ENCODE measurements at places on chromosomes 2 and 18.

GRCh38 chr18:45938488-45938935 is 28.6 kb downstream of the EPG5 start:
- no peak for DNase-seq

- peak; percentile 18 for DNase-seq
Measured at GRCh38 chr2:85804583-85804982, 50.8 kb downstream of the ATOH8 start.

- DNase-seq = no peak
Measured at GRCh38 chr2:47037678-47038077, 117.4 kb downstream of the STPG4 start.

DNA sequence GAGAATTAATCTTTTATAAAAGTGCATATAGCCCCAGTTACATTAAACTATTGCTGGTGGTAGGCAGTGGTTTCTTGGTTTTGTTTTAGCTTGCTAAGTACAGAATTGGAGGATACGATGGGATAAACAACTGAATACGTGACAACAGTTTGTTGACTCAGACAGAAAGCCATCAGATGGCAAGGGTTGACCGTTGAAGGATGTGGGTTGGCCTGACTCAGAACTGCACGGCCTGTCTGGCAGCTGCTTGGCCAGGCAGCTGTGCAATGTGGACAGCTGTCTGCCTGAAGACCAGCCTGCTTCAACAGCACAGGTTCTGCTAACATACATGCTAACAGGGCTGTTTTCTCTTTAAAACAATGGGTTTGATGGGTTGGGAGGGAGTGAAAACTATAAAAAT is 46.6 kb downstream of the PRKRA start:
- DNase-seq = peak; percentile 90

GRCh38 chr18:79543861-79544385 is 135.7 kb upstream of the CTDP1 start:
- no peak for DNase-seq

DNA sequence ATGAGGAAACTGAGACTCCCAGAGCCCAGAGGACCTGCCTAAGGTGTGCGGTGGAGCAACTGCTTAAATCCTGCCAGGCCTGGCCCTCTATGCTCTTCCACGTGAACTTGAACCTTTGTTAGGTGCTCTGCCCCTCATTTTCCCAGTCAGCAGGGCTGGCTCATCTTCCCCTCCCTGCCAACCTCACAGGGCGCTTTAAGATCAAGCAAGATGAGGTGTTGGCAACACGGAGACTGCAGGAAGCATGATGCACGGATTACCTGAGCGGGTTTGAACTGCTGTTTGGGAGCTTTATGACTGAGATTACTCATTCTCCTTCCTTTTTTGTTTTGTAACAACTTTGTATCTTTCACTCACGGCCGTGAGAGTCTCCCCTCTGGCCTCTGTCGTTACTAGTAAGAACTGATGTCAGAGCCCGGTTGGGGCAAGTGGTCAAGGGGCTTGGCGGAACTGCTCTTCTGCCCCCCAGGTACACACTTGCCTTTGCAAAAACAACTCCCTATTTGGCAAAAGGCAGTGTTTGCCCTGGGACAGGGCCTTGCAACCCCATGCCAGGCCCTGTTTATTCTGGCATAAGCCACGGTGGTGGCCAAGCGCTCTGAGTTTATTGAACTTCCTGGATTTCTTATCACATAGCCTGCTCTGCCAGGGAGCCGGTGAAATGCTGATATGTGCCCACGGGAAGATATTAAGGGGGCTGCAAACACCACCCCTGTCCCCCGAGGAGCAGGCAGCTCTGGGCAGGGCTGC is 127.8 kb downstream of the INHBB start:
- DNase-seq = no peak

GRCh38 chr2:160301420-160301819 is 101.3 kb upstream of the ITGB6 start:
- peak; percentile 67 for DNase-seq
